ENCODE measurements at places on chromosomes 12 and 14.

DNA sequence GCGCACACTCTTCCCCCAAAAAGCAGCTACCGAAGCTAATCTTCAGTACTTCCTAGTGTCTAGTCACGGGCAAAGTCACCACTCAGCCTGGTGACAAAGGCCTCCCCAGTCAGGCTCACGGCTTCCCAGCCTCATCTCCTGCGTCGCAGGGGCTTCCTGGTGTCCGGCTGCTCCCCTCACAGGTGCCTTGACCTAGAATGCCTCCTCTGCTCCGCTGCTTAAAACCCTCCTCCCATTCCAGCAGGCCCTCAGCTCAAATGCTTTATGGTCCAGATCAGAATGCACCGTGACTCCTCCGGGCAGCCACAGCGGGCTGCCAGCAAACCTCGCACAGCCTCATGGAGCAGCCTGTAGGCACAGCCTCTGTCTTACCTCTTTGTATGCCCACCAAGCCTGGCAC is 53.1 kb downstream of the PRIMA1 start:
- DNase-seq: no peak

- DNase-seq: no peak
Measured at GRCh38 chr12:60169904-60170303, 574.1 kb downstream of the SLC16A7 start.

- no peak for DNase-seq
Measured at GRCh38 chr12:120278137-120279069, 12.9 kb upstream of the PXN start.

DNA sequence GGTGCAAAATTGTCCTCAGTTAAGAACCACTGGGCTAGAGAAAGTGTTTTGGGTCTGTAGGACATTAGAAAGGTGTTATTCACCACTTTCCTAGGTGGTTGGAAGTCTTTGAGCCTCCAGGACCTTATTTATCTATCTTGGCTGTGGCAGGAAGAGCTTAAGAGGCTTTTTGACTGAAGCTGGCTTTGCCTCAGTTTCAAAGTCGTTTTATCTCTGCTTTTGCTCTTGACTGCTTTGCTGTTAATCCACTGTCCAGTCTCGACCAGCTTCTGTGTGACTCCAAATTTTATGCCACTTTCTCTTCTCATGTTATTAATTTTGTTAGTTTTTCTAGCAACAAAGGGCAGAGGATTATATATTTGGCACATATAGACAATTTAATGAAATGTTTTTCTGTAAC is 60.3 kb downstream of the PPHLN1 start:
- no peak for DNase-seq

- DNase-seq: no peak
Measured at GRCh38 chr12:118851891-118852290, 129.4 kb upstream of the SRRM4 start.

DNA sequence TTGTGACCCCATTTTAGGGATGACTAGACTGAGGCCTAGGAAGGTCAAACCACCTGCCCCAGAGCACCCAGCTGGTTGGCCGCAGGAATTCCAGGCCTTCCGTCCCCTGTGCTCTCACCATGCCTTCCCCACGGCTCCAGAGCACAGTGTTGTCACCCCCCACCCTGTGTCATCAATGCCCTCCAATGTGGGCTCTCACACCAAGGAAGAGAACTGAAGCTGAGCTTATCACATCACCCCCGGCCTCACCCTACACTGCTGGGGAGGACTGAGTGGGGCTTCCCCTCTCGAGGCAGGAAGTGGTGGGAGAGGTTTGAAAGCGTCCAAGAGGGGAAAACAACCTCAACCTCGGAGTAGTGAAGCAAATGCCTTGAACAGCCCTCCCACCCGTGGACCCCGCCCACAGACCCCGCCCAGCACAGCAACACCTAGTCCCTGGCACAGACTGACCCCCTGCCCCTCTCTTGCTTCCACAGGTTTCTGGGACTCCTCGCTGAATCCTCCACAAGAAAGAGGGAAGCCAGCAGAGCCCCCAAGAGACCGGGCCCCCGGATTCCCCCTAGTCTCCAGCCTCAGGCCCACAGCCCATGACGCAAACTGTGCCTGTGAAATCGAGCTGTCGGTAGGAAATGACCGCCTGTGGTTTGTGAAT is 97.2 kb downstream of the LGMN start:
- no peak for DNase-seq

DNA sequence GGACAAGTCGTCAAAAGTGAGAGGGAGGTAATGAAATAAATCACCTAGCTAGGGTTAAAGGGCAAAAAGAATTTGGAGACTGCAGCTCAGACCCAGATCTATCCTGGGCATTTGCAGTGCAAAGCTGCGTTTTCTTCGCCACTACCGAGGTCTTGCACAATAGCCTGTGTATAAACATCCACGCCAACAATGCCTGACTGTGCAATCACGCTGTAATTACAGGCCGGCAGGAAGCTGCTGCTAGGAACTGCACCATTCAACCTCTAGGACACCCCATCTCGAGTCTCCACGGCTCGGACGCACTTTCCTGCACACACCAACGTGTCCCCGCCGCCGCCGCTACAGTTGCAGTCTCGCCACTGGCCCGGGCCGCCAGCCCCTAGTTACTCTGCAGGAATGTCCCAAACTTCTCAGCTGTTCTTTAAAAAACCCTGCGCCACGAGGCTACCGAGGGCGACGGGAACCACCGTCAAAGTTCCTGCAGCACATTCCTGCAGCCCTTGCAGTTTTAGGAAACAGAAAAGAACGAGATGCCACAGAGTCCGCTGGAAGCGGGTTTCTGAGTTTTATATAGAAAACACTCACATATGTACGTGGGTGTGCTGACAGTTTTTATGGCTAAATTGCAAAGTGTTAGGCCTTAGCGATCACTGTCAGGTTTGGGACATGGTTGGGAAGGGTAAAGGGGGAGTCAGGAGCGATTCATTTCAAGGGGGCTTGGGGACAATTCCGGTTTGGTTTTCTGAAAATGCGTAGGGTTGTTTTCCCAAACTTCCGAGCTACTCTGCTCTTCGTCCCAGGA is 65.6 kb upstream of the PTGR2 start:
- DNase-seq: no peak

DNA sequence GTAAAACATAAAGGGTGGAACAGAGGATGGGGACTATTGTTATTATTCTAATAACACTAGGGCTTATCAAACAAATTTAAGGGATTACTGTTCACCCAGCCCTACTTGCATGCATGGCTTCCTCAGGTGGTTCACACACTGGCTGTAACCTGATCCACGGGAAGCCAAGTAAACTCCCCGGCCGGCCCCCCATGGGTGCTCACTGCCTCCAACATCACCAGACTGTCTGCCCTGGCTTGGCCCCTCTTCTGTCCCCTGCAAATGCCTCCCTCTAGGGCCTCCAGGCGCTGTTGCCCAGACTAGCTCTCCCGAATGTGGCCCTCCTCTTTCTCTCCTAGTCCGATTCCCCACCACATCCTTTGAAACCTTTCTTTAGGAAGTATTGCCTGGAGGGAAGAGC is 18.6 kb downstream of the FAIM2 start:
- DNase-seq: no peak

DNA sequence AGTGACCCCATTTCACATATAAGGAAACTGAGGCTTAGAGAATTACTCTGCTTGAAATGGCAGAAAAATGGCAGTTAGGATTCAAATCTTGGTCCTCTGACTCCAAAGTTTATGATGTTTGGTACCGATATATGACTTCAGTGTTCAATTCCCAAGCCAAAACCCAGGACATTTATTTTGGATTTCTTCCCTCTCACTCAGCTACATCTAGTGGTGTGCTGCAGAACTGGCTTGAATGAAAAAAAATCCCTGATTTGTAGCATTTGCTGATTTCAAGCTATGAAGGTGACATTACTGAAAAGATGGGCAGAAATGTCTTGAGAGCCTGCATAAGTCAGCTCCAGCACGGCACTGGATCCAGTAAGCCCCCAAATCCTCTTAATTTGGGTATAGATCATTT is 106.4 kb downstream of the EFCAB11 start:
- no peak for DNase-seq

DNA sequence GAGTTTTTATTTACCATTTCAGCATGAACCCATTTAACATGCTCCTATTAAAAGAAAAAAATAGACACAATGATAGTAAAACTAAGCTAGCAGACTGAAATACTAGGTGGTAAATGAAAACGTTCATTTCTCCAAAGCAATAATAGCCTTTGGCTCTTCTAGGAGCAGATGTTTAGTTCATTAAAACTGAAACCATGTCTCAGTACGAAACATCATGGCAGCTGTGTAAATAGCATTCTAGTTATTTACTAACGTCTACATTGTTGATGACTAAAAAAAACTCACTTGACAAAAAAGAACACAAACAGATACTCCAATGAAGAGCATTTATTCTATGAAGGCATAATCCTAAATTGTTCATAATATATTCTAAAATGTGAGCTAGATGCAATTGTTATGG is 17.9 kb downstream of the RECQL start:
- peak; percentile 91 for DNase-seq

DNA sequence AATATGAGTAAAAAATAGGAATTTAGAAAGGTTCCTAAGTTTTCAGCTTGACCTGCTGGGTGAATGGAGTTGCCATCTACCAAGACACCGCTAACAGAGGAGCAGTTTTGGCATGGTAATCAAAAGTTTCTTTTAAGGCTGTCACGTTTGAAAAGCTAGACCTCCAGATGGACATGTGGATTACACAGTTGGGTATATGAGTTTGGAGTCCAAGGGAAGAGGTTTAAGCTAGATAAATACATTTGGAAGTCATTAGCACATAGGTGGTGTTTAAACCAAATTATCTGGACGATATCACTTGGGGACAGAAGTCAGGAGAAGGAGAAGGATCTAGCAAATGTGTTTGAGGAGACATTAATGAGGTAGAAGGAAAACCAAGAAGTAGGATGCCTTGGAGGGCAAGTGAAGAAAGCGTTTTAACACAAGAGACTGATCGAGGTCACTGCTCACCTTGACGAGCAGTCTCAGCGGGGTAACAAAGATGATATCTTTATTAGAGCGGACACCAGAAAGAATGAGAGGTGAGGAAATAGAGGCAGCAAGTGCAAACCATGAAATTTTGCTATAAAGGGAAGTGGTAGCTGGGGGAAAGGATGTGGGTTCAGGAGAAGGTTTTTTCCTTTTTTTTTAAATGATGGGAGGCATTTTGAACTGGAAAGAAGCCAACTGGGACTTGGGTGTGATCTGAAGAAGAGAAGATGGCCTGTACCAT is 17.6 kb downstream of the PNP start:
- DNase-seq: no peak

GRCh38 chr14:23881282-23881681 is 72.3 kb upstream of the DHRS4 start:
- no peak for DNase-seq

- no peak for DNase-seq
Measured at GRCh38 chr14:85813040-85813439, 283.1 kb downstream of the FLRT2 start.

GRCh38 chr12:91316161-91316906 is 133.7 kb upstream of the DCN start:
- no peak for DNase-seq

GRCh38 chr12:127750076-127750840 is 516.7 kb upstream of the TMEM132C start:
- DNase-seq: no peak

- DNase-seq: no peak
Measured at GRCh38 chr14:23601424-23601823, 22.8 kb upstream of the JPH4 start.

All from NCI-H1930 (cell line).